ENCODE measurements at places on chromosomes 11 and 22.

DNA sequence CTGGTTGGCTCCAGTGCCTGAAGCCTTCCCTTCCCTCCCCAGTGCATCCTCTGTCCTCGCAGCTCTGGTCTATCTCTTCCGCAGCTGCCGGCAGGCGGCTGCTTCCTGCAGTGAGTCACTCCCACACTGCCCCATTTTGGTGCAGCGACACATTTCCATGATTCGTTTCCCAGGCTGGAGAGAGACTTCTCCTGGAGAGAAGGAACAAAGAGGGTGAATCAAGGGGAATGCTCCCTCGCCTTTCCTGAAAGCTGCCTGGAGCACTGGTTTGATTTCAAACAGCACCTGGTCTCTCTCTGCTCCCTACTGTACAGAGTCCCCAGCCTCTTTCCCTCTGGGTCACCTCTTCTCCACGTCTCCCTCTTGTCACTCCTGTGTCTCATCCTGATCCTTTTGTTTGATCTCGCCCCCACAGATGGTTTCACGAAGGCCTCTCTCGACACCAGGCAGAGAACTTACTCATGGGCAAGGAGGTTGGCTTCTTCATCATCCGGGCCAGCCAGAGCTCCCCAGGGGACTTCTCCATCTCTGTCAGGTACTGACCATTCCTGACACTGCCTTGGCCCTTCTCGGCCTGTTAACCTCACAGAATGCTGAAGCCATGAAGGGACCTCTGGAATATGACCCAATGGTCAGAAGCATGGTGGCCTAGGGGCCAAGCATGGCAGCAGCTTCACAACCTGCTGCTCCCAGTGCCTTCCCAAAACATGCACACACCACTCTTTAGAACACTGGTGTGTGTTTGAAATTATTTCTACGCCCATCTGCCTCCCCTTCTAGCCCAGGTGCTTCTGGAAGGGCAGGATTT lies at the start of gene TMA7B:
TMA7B (plus strand) TSS at position 758 of the 808 bp plus-strand sequence. CDS start 3,978 bp downstream, outside the sequence.
- peak; percentile 45 for DNase-seq

- DNase-seq: no peak
These were observed 63.0 kb upstream of the NUP160 start for GRCh38 chr11:47911149-47911548.

GRCh38 chr11:11510939-11511338 lies 110.9 kb downstream of the GALNT18 start:
- DNase-seq: peak; percentile 47

- no peak for DNase-seq
These were observed 8.8 kb upstream of the SEC14L4 start for GRCh38 chr22:30514252-30514651.

DNA sequence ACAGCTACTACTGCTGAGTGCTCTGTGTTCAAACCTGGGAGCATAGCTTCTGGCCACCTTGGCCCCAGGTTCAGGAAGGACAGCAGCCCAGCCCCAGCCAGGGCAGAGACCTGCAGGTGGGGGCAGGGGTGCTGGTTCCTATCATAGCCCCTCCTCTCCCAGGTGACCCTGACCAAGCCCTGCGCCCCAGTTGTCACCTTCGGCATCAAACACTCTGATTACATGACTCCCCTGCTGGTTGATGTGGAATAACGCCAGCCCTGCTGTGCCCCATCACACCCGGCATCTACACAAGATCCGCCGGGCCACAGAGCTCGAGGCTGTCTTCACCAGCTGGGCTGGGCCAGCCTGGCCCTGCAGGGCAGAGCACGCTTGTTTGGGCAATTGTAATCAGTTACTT lies 6.9 kb downstream of the SCGB1C1 start:
- peak; percentile 19 for DNase-seq

GRCh38 chr22:26234296-26234695 lies 65.0 kb downstream of the SEZ6L start:
- DNase-seq: peak; percentile 28

- no peak for DNase-seq
These were observed 264.0 kb upstream of the CCDC90B start for GRCh38 chr11:83549984-83550667.

DNA sequence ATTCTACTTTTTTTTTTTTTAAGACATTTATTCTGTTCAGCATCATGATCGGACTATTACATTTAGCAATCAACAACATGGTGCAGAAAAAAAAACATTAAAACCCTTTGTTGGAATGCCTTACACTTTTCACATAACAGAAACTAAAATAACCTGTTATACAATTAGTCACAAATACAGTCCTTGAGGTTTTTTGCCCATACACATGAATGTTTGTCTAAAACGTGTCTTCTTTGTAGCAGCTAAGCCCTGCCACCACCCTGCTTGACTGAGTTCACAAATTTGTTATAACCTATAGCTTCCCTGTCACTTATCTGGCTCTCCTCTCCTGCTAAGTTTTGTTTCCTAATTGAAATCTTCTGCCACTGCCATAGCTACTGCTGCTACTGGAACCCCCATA lies 75.4 kb upstream of the ARHGAP20 start:
- DNase-seq: no peak

- no peak for DNase-seq
These were observed 27.1 kb upstream of the MRGPRX2 start for GRCh38 chr11:19087658-19088057.

GRCh38 chr11:59759900-59760299 lies 4.7 kb downstream of the STX3 start:
- DNase-seq: no peak

DNA sequence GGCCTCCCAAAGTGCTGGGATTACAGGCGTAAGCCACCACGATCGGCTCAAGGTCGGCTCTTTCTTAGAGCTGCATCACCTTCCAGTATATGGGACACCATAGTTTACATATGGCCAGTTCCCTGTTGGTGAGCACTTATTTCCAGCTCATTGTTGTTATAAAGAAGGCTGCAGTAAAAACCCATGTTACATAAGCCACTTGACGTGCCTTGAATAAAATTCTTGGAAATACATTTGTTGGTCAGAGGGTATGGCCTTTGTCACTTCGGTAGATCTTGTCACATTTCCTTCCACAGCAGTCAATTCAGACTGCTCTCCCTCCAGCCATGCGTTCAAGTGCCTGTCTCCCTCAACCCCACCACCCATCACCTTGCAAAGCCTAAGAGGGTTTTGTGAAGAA lies 92.9 kb downstream of the PRR5L start:
- no peak for DNase-seq

All from femur (tissue), 1 donor.